ENCODE measurements at places on chromosomes 5 and 9.

DNA sequence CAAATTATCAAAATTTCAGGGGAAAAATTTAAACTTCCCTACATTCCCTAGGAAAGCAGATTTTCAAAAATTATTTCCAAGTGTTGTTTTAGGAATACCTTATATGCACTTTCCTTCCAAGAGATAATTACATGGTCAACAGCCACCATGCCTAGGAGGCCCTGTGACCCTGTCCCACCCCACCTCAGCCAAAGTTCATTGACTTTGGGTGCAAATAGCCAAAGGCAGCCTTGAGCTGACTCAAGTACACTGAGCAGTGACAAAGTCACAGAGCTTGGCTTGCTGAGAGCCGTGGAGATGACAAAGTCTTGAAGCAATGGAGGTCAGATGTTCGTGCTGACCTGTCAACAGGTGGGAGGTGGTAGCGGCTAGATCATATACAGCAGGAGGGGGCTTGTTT is 24.3 kb upstream of the FBP1 start:
- no peak for DNase-seq

DNA sequence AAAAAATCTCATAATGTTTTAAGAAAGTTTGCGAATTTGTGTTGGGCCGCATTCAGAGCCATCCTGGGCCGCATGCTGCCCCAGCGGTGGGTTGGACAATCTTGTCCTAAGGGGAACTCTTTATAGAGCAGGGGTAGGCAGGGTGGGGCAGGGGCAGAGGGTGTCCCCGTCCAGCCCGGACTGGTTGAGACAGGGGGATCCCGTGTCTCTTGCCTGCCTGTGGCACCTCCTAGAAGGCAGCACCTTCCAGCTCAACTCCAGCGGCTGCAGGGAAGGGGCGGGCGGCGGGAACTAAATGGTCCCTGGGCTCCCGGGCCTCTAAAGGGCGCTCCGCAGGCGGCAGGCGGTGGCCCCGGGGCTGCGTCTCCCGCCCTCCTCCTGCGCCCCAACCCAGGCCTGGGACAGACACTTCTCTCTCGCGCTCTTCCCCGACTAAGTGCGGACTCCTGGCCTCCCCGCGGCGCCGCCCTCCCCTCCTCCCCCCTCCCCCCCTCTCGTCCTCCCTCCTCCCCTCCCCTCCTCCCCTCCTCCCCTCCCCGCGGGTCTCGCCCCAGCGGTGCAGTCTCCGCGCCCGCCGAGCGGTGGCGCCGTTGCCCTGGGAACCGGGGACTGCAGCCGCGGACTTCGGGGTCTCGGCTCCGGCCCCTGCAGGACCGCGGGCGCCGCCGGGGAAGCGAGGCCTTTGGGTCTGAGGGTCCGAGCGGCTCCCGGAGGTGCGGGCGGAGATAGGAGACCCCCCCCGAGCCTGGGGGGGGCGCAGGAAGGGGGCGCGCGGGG is 132.6 kb downstream of the MRPL36 start:
- no peak for DNase-seq

DNA sequence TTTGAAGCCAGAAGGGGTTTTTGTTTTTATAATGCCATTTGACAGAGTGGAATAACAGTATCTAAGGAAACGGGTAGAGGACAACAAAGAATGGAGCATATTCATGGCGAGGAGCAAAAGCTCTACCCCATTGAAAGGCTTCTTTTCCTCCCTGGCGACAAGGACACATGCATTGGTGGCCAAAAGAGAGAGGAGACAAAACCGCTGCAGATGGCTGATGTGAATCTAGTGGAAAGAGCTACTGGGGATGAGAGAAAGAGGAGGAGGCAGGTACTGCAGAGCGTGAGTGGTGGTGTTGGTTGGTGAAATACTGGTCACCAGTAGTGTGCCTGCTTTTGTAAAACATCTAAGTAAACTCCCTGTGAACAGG is 491 bp downstream of the APC start:
- DNase-seq, result no peak

- DNase-seq, result no peak
Measured at GRCh38 chr9:129283291-129283691, 105.2 kb upstream of the IER5L start.

DNA sequence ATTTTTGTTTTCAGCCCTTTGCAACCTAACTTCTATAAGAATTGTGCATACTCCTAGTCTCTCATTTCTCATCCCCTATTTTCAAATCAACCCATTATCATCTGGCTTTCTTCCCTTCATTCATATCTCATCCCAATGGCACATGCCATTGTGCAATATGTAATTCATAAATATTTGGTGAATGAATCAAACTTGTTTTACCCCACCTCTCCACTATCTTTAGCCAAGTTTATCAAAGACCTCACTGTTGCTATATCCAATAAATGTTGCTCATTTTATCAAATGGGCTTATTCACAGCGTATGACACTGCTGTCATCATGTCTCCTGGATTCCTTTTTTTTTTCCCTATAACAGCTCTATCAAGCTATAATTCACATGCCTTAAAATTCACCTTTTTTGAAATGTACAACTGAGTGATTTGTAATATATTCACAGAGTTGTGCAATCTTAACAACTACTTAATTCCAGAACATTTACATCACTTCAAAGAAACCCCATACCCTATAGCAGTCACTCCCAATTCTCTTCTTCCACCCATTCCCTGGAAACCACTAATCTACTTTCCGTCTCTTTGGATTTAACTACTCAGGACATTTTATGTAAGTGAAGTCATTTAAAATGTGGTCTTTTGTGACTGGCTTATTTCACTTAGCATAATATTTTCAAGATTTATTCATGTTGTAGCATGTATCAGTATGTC is 214.4 kb upstream of the PAPPA start:
- no peak for DNase-seq

- no peak for DNase-seq
Measured at GRCh38 chr5:155562158-155562557, 548.6 kb downstream of the KIF4B start.

Measured in NCI-H510A (cell line).